ENCODE measurements at places on chromosomes 2 and 18.

DNA sequence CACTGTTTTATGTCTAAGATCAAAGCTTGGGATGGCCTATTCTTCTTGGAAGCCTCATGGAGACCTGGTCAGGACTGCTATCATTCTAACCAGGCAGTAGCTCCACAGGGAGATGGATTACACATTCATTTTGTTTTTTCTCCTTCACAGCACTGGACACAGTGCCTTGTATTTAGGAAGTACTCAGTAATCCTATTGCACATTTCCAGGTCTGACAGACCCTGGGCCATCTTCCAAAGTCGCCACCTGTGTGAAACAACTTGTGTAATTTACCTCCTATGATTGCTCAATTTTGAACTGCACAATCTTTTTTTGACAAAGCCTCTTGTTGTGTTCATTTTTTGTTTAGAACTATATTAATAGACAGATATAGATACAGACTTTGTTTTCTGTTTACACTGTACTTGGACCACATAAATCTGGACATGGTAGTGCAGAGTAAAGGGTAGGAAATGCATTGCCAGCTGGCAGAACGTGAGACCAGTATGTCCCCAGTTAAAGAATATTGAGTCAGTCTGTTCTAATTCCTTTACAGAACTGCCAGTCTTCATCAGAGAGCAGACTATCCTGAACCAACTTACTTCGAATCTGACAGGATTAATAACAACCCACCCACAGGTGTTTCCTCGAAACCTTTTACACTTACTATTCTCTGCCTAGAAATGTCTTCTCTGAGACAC lies 277.8 kb upstream of the CYRIA start:
- DNase-seq: no peak

DNA sequence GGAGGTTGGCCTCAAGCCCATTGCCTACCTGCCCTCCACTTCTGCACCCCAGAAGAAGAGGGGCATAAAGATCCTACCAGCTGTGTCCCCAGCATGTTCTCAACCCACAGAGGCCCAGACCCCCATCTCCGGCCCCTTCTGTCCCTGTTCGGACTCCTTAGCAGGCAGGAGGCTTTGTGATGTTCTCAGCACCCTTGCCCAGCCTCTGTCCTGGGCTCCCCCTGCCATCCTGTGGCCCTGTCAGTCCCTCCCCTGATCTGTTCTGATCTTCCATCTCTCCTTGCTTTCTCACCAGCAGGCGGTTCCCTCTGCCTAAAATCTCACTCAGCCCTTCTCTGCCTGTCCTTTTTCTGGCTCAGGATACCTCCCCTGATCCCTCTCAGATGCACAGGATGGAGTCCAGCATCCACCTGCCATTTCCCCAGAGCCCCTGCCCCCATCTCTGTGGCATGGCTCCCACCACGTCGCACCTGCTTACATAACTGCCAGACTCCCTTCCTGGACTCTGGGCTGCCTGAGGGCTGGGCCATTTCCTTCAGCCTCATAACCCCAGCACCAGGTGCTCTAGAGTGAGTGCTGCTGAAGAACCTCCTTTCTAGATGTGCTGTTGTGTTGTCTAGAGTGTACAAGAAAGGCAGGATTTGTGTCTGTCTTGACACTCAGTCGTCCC lies 134.0 kb downstream of the CTIF start:
- no peak for DNase-seq

- no peak for DNase-seq
Observed at GRCh38 chr2:148996805-148997204, 41.7 kb upstream of the LYPD6B start.

- DNase-seq: peak; percentile 73
Observed at GRCh38 chr2:236569573-236569973, at the start of gene ACKR3. ACKR3 (plus strand) TSS chr2:236569825; CDS start chr2:236580466, 10,641 bp downstream.

DNA sequence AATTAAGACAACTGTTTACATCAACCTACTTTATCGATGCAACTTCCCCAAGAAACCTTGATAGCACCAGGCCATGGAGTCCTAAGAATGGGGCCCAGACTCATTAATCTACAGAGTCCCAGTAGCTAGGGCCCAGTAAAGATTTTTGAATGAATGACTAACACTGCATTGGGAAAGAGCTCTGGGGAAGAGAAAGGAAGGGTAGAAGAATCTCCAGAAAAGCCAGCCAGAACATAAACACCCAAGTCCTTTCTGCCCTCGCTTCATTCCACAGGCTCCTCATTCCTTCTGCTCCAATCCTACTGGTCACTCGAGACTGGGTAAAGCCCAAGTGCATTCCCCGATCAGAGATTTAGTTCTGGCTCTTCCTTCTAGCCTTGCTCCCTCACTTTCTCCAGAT lies 44.3 kb downstream of the CYRIA start:
- no peak for DNase-seq

Measured in GM12891 (cell line).